ENCODE measurements at places on chromosomes 16 and 17.

DNA sequence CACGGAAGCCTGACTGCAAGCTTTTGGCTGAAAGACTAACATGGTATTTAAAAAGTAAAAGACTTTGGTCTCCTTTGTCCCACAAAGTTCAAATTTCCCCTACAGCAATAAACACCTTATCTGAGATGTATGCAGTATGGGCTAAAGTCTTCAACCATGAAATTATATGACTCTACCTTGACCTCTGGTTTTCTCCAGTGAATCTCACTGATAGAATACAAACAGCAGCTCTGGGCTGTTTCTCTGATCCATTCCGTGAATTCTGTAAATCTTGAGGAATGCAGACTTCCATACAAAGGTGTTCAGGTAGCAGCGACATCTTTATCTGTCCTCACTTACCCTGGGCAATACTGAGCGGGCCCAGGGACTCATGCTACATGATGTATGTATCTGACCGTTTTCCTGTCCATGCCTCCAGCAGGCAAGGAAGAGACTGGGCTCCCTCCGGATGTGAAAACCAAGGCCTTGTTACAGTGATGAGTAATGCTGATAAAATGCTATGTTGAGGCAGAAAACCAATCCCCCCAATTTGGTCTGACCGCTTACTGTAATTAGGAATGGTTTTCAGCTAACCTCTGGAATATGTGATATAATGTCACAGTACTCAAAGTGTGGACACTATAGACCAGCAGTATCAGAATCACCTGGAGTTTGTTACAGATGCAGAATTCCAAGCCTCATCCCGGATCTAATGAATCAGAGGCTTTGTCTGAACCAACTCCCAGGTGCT is 589.8 kb downstream of the HS3ST4 start:
- DNase-seq = no peak

DNA sequence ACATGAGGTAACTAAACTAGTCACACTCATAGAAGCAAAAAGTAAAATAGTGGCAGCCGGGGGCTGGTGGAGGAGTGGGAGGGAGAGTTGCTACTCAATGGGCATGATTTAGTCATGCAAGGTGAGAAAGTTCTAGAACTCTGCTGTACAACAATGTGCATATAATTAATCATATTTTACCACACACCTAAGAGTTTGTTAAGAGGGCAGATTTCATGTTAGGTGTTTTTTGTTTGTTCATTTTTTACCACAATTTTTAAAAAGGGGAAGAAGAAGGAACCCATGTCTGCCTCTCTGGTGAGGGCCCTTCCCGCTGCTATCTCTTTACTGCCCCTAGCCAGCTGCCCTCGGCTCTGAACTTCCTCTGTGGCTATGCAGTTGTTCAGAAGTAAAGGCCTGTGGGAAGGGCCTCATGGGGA is 11.2 kb downstream of the CD300LB start:
- DNase-seq = peak; percentile 65

DNA sequence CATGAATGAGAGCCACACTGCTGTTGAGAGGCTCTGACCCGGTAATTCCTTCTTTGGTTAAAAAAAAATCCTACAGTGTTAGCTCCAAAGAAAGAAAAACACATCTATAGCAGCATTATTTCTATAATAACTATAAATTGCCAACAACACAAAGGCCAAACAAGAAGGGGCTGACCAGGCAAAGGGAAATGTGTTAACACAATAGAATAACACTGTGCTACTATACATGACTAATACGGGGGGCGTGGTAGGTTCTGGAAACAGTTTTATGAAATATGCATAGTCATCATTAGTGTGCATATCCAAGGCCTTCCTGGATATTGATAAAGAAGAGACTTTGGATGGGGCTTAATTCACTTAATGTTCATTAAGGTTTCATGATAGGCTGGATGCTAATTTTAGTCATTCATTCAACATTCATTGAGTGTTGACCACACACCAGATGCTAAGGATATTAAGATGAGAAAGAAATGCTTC is 50.0 kb upstream of the CCL1 start:
- no peak for DNase-seq

DNA sequence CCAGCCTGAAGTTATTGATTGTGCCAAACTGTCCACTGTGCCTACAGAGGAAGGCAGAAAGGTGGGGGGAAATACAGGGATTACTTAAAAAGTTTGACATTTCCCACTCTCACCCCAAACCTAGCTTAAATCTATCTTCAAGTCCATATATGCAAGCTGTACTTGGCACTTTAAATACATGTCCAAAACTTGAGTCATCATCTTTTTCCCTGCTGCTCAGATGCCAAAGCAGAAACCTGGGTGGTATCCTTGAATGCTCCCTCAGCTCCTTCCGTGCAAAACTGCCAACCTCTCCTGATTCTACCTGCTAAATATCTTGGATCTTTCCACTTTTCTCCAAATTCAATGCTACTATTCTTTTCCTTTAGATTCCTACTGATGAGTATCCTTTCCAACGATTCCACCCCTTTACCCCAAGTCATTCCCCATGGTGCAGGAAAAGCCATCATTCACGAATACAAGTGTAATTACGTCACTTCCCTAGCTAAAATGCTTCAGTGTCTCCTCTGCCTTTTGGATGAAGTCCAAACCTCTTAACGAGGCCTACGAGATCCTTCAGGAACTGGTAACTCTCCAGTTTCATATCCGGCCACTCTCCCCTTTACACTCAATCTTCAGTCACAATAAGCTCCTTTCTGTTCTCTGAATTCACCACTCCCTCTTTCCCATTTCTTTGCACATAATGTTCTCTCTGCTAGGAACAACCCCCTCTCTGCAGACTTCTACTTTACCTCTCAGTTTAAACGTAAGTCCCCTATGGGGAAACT is 9.3 kb downstream of the BECN1 start:
- no peak for DNase-seq

- no peak for DNase-seq
Observed at GRCh38 chr17:49442041-49442440, 27.4 kb upstream of the PHB1 start.

DNA sequence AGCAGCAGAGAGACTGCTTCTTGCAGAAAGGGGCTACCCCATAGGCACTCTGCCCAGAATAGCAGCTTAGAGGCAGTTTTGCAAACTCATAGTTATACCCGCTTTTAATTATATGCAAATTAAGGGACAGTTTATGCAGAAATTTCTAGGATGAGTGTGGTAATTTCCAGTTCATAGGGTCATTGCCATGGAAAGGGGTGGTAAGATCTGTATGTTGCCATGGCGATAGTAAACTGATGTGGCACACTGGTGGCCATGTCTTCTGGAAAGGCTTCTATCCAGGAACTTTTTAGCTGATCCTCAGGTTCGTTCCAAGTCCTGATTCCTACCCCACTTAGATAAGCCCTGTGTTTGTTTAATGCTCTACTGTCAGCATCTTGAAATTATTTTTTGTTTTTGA is 6.2 kb downstream of the STXBP4 start:
- DNase-seq = no peak

DNA sequence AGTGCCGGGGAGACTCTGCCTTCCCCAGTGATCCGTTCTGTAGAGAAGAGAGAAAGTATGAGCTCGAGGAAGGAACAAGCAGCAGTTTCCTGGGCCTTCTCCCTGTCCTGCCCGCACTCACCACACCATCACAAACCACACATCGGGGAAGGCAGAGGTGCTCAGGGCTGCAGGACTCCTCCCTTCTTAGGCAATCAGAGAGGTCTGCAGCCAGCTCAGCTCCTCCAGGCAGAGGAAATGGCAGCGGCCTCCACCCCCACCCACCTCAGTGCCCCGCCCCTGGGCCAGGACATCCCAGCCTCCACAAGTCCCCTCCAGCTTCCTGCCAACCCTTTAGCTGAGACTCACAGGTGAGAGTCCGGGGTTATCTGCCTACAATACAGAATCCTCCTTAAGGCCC is 2.0 kb downstream of the ZNF319 start:
- DNase-seq = peak; percentile 46

DNA sequence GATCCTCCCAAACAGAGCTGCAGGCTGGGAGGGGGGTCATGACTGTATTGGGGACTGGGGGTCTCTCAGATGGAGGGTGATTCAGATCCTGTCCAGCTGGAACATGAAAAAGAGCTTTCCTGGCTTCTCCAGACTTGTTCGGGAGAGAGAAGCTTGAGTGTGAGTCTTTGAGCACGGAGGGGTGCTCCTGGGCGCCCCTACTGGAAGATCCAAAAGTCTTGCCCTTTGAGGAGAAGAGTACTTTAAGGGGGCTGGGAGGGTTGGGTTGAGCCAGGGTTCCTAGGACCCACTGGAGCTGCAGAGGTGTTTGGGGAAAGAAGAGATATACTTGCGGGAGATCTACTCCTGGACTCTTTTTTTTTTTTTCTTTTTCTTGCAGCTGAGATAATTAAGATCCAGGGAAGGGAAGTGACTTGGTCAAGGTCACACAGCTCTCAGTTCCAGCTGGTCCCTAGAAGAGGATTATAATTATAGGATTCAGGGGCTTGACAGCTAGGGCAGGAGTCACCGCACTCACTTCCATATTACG is 8.4 kb downstream of the RARA start:
- DNase-seq = no peak

GRCh38 chr17:37067555-37068111 is 118.9 kb downstream of the AATF start:
- no peak for DNase-seq

DNA sequence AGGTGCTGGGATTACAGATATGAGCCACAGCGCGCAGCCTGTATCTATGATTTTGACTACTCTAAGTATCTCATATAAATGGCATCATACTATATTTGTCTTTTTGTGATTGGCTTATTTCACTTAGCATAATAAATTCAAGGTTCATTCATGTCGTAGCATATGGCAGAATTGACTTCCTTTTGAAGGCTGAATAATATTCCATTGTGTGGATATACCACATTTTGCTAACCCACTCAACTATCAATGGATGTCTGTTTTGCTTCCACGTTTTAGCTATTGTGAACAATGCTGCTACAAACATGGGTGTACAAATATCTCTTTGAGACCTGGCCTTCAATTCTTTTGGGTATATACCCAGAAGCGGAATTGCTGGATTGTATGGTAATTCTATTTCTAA is 10.1 kb downstream of the PLXDC1 start:
- DNase-seq = no peak

GRCh38 chr17:44177640-44178039 is 7.1 kb downstream of the ASB16 start:
- DNase-seq = no peak
